ENCODE measurements at places on chromosomes 11 and 22.
A peak's percentile ranks its signal among the peaks of the same experiment; 100 is the strongest.

DNA sequence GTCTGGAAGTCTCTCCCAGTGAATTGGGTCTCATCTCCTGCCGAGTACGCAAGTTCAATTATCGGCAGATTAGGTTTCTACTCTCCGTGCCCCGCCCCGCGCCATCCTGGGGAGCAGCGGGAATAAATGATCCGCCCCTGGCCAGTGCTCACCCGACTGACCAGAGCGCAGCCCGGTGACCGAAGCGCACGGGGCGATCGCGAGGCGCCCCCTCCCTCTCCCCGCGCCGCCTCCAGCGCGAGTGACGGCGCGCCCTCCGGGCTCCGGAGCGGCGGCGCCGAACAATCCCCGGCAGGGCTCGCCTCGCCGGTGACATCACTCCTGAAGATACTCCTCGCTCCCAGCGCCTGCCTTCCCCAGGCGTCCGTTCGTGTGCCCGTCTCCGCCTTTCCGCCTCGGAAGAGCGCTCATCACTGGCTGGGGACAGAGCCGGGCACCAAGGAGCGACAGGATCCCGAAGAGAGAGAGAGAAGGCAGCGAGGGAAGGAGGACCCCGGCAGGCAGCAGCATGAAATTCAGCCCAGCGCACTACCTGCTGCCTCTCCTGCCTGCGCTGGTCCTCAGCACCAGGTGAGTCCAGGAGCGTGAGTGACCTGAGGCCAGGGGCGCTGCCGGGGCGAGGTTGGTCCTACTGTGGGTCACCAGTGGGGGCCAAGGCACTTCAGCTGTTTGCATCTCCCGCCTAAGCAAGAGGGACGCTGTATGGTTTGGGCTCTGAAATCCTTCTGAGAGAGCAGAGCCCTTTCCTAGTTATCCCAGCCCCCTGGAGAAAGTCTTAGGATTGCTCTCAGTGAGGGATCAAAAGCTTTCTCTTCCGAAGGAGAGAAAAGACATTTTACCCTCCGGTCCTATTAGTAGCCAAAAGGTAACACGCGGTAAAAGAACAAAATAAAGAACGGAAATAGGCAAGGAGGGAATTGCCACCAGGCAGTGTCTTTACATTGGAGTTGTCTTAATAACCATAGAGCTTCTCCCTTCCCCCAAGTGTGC is at the start of gene LUZP2:
Gene LUZP2, plus strand, starts transcription at position 318 of the 990 bp plus-strand sequence.
- no peak for DNase-seq

DNA sequence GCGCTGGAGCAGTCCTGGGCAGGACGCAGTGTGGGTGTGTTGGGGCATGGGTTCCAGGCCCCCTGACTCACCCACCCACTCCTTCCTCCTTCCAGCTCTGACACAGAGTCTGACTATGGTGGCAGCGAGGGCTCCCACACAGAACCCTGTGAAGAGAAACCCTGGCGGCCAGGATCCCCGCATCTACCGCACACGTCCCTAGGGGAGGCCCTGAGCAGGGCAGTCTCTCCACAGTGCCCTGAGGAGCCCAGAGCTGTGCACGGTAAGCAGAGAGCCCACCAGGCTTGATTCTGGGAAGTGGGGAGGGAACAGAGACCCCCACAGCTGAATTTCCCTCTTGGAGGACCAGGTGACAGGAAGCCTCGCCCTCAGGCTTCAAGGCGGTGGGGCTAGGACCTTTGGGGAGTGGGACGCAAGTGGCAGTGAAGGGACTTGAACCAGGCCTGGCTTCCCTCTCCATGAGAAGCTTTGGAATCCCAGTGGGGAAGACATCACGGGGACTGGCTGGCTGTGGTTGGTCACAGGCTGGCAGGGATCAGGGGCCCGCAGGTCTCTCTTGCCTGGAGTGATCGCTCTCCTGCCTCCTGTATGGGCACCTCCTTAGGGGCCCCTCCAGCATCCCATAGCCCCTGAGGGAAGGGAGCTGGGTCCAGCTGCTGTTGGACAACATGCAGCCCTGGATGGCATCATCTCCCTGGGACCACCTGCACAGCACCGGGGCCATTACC is 96.4 kb upstream of the PARVA start:
- DNase-seq, result no peak

DNA sequence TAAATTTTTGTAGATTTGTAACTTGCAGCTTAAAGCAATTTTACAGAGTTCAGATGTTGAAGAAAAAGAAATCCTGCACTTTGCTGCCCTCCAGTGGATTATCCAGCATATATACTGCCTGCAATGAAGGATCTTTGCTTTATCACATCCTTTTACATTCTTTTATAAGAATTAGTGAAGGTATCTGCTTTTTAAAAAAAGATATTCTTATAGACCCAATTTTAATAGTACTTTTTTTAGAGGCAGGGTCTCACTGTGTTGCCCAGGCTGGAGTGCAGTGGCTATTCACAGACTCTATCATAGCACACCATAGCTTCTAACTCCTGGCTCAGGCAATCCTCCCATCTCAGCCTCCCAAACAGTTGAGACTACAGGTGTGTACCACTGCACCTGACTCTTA is 60.7 kb downstream of the TTC17 start:
- DNase-seq, result peak; percentile 15

- no peak for DNase-seq
These were observed 13.4 kb downstream of the SYT13 start for GRCh38 chr11:45272701-45273100.

- no peak for DNase-seq
These were observed 10.6 kb downstream of the REXO2 start for GRCh38 chr11:114449845-114450244.

GRCh38 chr22:20015971-20016733 is 471 bp downstream of the ARVCF start:
- peak; percentile 24 for DNase-seq

DNA sequence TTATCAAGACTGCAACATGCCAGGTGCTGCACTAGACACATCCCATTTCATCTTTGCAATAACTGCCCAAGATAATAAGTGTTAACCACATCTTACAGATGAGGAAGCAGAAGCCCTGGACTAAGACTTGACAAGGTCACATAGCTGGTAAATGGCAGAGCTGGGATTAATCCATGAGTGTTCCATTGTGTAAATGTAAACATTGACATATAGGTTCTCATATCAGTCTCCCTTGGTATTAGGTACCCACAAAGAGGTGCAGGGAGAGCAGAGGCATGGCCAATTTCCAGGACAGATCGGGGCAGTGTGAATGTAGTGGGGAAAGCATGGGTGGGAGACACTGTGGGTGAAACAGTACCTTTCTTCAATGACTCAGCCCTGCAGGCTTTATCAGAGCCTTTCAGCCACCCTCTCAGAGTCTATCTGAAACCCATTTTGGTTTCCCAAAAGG is 17.9 kb downstream of the MICAL2 start:
- DNase-seq, result no peak

- no peak for DNase-seq
These were observed 51.9 kb downstream of the HIPK3 start for GRCh38 chr11:33309118-33309517.

- DNase-seq, result no peak
These were observed 819.9 kb downstream of the FAM181B start for GRCh38 chr11:81913793-81914192.

GRCh38 chr22:36912694-36913426 is 568 bp upstream of the CSF2RB start:
- DNase-seq, result no peak

DNA sequence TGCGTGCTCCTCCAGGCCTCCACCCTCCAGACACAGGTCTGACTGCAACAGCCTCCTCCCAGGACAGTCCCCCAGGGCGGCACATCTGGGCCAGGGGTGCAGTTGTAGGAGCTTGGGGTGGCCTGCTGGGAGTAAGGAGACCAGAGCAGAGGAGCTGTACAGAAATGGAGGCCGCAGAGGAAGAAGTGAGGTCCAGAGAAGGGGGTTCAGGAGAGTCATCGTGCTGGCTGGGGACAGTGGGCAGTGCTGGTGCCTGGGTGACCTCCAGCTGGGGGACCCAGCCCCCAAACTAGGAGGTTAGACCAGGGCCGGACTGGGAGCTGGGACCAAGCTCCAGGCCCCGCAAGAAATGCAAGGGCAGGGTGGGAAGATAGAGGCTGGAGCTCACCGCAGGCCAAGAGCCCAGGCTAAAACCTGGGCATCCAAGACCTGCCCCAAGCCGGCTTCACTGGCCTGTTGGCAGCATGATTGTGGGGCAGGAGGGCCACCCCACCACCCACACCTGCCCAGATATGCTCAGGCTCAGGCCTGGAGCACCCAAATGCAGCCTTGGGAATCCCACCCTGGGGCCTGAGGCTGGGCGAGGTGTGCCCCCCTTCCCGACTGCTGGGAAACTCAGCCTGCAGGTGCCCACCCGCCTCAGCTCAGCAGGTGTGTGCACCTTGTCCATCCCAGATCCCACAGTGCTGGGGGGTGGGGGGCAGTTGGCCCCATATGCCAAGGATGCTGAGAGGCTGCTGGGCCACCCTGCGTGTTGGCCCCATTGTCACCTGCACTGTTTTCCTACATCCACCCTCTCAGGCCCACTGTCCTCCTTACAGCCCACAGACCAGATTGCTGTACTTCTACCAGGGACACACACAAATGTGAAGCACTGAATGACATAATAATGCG is 96.9 kb downstream of the MORC2 start:
- DNase-seq, result no peak

DNA sequence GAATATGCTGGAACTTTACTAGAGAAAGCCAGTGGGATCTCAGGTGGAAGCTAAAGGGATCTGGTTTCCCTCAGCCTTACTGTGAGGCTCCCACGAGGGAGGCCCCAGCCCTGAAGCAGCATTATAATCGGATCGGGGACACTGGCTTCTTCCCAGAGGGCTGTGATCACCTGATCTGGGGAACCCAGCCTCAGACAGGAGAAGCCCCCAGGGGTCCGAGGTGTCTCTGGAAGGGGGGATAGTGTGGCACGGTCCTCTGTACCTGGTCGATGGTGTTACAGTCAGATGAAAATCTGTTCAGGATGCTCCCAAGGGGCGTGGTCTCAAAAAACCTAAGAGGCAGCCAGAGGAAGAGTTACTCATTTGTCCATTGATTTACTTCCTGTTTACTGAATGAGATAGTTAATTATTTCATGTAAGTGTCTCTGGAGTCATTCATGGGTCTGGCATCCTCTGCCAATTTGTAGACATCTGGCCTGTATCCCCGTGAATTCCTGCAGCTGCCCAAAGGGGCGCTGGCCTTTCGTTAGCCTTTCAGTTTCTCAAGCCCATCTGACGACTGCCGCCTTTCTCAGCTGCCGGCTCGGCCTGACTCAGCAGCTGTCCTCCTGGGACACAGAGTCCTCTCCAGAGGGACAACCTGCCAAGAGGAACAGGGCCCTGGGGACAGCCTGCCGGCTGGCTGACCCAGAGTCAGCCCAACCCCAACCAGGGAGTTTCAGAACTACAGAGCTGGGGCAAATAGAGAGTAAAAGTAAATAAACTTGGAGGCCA is 17.0 kb upstream of the KCNJ11 start:
- no peak for DNase-seq

- no peak for DNase-seq
These were observed 85.0 kb downstream of the RPL27A start for GRCh38 chr11:8767466-8768142.

DNA sequence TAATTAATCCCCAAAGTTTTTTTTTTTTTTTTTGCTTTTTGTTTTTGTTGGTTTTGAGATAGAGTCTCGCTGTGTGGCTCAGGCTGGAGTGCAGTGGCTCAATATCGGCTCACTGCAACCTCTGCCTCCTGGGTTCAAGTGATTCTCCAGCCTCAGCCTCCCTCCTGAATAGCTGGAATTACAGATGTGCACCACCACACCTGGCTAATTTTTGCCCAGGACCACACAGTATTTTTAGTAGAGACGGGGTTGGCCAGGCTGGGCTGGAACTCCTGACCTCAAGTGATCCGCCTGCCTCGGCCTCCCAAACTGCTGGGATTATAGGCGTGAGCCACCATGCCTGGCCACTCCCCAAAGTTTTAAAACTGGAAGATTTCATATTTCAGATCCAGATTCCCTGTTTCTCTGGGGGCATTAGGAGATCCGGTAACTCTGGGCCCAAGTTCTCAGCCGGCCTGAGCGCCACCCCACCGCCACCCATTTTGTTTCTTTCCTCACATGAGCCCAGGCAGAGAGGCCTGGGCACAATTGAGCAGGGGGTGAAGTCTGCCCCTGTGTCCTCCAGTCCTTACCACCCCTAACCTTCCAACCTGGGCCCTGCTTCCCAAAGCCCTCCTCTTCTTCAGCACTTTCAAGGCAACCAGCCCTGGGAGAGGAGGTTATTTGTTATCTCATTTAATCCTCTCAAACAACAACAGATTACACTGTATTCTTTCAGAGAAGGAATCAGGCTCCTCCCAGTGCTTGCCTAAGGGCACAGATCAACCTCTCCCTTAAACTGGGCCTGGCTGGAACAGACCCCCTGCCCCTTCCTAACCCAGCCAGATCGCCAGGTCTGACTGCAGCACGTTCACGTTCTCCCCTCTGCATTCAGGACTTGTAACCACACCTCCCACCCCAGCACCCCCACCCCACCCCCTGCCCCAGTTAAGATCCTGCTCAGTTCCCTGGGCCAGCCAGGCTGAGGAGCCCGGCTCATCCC is 1.9 kb upstream of the CSNK1E start:
- DNase-seq, result no peak

GRCh38 chr11:116882386-116882785 is 45.0 kb upstream of the APOA1 start:
- DNase-seq, result no peak

- DNase-seq, result peak; percentile 61
These were observed 123.6 kb downstream of the ABTB2 start for GRCh38 chr11:34234086-34234740.

GRCh38 chr11:1943977-1944376 is 3.2 kb upstream of the MRPL23 start:
- no peak for DNase-seq

- no peak for DNase-seq
These were observed 38.2 kb downstream of the BMAL1 start for GRCh38 chr11:13315517-13316432.

DNA sequence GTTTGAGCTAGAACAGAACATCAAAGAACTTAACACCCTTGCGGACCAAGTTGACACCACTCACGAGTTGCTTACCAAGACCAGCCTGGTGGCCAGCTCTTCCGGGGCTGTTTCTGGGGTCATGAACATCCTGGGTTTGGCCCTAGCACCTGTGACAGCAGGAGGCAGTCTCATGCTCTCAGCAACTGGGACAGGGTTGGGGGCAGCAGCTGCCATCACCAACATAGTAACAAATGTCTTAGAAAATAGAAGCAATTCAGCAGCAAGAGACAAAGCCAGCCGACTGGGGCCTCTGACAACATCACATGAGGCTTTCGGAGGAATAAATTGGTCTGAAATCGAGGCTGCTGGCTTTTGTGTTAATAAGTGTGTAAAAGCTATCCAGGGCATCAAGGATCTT is 8.7 kb downstream of the APOL5 start:
- no peak for DNase-seq

DNA sequence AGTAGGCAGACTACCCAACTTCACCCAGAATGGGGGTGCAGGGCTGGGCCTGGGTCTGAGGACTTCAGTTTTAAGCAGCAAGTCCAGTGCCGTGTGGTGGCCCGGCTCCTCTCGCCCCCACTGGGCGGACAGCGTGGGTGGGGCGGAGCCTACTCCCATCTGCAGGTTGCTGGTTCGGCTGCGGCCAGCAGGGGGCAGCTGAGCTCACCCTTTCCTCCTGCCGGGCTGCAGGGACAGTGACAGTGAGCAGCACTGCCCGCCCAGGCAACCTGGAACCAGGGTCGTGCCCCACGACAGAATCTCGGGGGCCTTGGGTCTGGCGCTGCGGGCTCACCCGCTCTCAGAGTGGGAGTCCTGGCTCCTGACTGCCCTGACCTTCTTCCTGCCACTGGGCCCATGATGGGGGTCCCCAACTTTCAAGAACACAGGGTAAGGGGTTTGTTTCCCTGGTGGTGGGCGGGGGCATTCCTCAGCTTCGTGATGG is 6.2 kb upstream of the NEAT1 start:
- DNase-seq, result peak; percentile 92

GRCh38 chr11:1564535-1565172 is 7.4 kb downstream of the DUSP8 start:
- no peak for DNase-seq

- DNase-seq, result no peak
These were observed 61.2 kb upstream of the RCN1 start for GRCh38 chr11:32029721-32030120.

All from stimulated activated CD4-positive, alpha-beta T cell treated with anti-CD3 and anti-CD28 coated beads, Interleukin-1b, Interleukin-23, amount 100 ng/mL, for 4 hours (primary cell).